Smooth muscle cell of the brain vasculature (primary cell): ENCODE measurements at places on chromosomes 2 and 18.

DNA sequence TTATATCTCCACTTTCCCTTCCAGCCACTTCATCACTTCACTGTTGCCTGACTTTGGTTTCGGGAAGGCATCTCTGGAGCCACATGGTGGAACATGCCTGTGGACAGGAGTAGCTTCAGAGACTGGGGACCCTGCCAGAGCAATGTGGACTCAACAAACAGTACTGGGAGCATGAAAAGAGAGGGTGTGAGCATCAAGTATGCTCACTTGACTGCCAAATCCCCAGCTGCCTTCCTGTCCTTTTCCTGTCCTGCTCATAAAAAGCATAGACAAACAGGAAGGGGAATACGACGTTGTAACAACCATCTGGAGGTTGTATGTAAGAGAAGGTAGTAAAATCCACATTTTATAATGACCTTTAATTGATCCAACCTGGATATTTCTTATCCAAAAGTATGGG is 61.3 kb upstream of the CSRNP3 start:
- DNase-seq = no peak

DNA sequence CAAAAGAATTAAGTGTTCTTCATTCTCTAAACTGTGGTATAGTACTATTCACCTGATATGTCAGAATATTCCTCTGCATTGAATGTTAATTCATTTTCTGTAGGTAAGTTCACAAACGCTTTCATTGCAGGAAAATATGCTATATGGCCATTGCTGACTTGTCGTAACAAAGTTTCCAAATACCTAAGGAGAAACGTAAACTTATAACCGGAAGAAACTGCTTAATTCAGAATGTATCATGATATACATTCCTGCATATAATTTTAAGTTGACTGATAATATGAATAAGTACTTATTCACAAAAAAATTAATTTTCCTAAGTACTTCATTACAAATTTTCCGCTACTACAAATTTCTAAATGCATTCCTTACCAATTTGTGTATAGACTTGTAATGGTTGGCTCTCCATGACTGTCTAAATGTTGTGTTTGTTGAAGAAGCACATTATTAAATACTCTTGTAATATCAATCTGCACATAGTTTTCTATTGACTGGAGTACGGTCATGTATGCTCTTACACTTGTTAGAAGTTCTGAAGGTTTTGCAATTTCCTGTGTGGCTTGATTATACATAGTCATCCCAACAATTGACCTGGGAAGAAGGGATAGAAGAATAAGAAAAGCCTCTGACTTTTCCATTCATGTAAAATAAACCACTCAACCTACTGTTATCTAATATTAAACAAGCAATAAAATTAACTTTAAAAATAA is 85.4 kb downstream of the NCKAP1 start:
- no peak for DNase-seq

- no peak for DNase-seq
Observed at GRCh38 chr2:135245071-135245470, 193.0 kb downstream of the RAB3GAP1 start.

DNA sequence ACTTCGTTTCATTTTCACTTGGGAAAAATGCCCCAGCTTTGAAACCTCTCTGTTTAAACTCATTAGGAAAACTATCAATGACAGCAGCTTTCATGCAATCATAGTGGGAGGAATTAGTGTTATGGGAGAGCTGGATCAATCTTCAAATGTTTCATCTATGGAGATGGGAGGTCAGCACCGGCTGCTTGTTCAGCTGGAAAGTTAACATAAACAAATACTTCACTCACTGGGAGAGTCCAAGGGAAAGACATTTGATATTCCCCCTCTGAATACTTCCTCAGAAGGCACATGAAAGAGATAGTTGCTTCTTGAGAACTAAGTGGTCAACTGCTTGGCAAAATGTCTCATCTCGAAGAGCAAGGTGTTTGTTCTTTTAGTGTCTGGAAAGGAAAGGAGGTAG is 7.3 kb downstream of the LYPD1 start:
- DNase-seq = peak; percentile 66

GRCh38 chr2:128662051-128662471 is 343.4 kb upstream of the HS6ST1 start:
- no peak for DNase-seq

DNA sequence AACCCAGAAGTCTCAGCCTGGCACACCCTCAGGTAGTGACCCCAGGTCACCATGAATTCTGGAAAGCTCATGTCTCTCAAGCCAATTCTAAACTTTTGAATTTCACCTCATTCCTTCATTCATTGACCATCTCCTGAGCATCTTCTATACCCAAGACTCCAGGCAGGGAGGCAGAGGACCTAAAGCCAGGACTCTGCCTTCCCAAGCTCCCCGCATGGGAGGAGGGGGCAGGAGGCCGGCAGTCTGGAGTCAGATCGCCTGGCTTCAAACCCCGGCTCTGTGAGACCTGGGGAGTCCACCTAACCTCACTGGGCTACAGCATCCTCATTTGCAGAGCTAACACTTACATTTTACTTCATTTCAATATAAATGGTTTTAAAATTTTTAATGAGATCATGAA is 59.0 kb downstream of the SMAD7 start:
- DNase-seq = no peak

GRCh38 chr2:218381916-218382366 is at the start of gene SLC11A1:
Gene SLC11A1, plus strand, starts transcription at chr2:218382273. Its CDS starts 96 bp downstream, at chr2:218382369.
- DNase-seq = no peak

GRCh38 chr2:47126783-47127182 is 28.3 kb downstream of the STPG4 start:
- DNase-seq = no peak

DNA sequence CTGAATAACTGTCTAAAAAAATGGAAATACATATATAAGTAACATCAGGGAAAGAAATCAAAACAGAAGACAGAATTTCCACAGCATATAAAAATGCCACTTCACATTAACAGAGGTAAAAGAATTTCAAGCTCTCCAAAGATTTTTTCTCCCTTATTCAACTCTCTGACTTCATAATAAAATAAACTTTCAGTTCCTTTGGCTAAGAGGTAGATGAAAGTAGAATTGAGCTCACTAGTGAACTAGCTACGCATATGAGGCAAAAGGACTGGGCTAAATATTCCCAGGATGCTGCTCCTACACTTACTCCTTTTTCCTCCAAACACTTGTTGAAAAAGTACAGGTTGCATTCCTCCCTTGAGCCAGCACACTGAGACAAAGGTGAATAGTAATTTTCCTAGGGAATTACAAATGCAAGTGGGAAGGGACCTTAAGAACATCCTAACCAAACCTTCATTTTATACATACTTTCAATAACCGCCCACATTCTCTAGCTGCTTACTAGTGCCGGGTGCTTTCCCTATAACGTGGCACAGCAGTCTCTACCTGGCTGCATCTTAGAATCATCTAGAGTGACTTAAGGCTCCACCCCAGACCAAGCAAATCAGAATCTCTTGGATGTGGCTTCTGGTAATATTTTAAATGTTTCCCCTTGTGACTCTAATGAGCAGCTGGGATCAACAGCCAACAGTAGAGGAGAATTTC is 136.6 kb downstream of the MTCL1 start:
- DNase-seq = no peak

DNA sequence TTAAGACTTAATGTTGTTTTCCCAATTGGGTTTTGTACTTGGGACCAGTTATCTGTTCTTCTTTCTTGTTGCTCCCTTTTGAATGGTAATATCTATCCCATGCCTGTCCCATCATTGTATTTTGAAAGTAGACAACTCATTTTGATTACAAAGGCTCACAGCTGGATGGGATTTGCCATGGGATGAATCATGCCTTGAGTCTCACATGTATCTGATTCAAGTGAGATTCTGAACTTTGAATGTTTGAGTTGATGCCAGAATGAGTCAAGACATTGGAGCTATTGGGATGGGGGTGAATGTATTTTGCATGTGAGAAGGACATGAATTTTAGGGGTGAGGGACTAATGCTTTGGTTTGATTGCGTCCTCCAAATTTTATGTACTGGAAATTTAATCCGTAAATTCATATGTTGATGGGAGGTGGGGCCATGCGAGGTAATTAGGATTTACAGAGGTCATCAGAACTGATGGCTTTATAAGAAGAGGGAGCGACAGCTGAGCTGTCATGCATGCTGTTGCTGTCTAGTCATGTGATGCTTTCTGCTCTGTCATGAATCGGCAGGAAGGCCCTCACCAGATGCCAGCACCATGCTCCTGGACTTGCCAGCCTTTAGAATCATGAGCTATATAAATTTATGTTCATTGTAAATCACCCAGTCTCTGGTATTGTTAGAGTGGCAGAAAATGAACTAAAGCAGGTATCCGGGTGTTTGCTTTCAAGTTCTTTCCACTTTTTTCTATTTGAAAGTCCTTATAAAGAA is 741.3 kb upstream of the RAB6C start:
- DNase-seq = no peak

GRCh38 chr2:55232863-55233657 is 572 bp downstream of the RPS27A start:
- no peak for DNase-seq

DNA sequence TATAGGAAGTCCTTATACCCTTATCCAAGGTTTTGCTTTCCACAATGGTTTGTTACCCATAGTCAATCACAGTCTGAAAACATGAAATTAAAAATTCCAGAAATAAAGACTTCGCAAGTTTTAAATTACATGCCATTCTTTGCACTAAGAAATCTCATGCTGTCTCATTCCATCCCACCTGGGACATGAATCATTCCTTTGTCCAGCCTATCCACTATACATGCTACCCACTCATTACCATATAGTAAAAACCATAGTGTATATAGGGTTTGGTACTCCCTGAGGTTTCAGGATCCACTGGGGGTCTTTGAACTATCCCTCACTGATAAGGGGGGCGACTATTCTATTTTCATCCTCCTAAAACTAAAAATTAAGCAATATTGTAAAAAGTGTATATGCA is 17.0 kb downstream of the SP3 start:
- no peak for DNase-seq

DNA sequence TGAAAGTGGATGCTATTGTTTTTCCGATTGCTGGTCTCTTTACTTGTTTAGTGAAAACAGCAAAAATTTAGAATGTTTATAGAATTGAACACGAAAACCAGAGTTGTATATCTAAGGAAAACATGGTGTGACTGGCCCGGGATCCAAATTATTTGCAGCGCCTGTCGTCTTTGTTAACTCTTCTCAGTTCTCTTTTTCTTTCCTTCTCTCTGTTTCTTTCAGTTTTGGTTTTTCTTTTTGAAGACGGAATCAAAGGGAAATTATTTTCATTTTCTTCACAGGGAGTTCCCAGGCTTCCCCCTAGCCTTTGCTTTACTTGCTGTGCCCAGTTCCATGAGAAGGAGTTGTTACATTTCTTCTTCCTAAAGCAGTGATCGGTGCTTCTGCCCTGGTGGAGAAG is 76.0 kb downstream of the AGAP1 start:
- DNase-seq = no peak

DNA sequence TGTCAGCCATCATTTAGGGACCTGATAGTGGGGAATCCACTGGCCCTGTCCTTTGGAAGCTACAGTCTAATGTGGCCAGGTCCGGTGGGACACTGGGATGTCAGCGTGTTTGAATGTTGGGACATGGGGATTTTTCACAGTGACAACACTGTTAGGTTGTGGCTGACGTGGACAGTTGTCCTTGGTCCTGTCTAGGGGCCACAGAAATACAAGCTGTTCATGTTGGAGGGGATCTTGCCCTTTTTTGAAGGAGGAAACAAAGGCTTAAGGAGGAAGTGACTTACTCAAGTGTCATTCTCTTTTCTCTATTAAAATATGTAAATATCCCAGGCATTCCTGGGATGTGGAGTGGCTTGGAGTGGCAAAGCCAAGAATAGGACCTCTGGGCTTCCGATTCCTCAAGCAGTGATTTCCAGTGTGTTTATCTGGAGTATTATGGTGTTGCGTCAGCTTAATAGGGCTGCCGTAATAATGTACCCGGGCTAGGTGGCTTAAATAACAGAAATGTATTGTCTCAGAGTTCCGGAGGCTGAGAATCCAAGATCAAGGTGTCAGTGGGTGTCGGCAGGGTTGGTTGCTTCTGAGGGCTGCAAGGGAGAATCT is 8.5 kb downstream of the ACOXL start:
- no peak for DNase-seq

DNA sequence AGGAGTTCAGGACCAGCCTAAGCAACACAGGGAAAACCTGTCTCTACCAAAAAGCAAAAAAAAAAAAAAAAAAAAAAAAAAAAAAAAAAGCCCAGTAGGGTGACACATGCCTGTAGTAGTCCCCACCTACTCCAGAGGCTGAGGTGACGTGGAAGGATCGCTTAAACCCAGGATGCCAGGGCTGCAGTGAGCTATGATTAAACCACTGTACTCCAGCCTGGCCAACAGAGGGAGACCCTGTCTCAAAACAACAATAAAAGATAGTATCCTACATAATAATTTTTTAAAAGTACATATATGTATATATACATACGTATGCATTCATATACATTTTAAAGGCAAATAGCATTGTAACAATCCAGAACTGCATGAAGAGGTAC is 51.7 kb downstream of the SOS1 start:
- DNase-seq = no peak

DNA sequence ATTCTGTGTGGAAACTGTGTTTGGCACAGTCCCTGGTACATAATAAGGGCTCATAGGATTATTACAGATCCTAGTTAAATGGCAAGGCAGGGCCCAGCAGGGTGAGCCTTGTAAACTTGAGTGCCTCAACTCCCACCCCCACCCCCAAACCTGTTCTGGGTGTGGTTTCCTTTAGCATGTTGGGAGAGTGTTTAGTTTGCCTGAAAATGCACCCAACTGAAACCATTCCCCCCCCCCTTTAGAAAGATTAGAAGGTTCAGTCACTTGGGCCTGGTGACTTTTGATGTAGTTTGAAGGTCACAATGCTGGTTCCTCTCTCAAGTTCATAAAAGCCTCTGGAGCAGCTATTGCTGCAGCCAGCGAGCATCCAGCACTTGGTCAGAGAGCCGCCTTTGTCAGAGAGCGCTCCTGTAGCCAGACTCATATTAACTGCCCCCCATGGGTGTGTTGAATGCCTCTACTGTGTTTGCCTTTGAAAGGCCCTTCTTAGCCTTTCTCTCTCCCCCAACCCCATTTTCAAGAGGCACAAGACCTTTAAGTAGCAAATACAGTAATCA is 113.7 kb downstream of the SPTBN1 start:
- no peak for DNase-seq
